ENCODE measurements at places on chromosomes 2 and 18.

GRCh38 chr2:232276084-232276732, 102.3 kb upstream of the ALPP start:
- DNase-seq = peak; percentile 5

DNA sequence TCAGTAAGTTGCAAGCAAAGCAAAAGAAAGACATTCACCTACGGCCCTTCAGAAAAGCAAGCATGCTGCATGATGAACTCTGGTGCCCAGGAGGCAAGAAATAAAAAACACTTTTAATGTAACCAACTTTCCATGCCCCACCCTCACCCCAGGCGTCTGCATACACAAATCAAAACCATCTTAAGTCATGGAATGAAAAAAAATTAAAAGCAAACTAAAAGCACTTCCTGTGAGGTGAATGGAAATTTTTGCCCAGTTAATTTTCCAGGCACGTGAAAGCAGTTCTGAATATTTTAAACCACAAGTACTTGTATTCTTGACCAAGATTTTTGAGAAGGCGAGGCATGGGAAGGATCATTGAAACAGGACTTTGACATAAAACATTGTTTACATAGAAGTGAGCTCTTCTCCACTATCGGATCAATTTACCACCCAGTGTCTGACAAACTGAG, 2.5 kb upstream of the ICOS start:
- no peak for DNase-seq

DNA sequence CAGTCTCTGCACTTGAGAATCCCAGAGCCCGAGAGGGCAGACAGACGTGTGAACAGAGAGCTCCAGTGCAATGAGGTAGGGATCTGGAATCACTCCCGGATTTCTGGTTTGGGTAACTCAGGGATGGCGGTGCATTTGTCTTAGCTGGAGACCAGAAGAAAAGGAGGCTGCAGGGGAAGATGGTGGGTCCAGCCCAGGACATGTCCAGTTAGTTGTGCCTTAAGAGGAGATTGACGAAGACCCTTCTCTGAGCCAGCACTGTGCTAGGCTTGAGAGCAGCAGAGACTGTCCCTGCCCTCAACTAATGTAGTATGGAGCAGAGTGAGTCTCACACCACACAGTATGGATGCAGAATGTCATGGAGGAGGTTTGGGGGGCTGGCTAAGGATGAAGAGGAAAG, 150.6 kb upstream of the COPS8 start:
- DNase-seq = no peak

DNA sequence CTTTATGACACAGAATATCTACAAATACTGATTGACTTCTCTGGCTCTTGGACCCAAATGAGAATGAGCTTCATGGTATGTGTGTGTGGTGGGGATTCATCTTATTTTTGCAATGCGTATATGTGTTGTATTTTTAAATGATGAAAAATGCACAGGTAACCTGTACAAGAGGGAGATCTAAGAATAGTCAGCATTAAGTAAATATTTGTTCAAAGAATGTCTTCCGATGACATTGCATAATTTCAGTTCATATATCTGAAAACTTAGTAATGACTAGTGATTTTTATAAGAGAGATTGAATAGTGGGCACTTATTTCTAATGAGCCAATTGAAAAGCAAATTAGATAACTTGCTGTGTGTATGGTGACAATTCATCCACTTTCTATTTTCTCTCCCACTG, 66.4 kb downstream of the EML6 start:
- no peak for DNase-seq

- no peak for DNase-seq
These were observed 54.8 kb upstream of the CCDC141 start for GRCh38 chr2:179104736-179105135.

Data from GM12864 (cell line).